ENCODE measurements at places on chromosomes 2 and 18.

DNA sequence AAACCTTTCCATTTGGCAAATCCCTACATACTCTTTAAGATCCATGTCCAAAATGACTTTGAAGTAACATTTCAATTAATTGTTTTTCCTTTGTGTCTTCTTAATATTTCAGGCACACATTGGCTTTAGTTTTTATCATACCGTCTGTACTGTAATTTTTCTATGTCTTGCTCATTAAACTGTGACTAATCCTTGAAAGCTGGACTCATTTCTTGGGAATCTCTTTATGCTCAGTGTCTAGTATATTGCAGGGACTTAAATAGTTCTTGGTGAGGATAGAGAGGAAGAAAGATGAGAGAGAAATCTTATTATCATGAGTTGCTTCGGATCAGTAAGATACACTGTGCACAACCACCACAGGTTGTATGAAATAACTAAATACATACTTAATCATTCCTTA lies 448.3 kb upstream of the ST6GAL2 start:
- DNase-seq: no peak

DNA sequence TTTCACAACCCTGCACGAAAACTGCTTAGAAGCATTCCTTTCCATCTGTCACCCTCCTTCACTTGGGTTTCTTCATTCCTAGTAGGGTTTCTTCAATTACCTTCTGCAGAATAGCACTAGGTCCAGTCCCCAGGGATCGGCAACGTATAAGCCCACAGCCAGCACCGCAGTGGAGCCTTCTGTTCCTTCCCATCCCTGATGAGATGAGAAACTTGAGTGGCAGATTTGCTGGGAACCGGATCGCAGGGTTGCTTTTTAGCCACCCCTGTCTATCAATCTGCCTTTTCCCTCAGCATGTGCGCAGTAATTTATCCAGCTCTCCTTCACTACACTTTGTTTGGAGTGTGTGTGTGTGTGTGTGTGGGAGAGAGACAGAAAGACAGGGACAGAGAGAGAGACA lies 94.2 kb downstream of the CD8B2 start:
- DNase-seq: no peak

DNA sequence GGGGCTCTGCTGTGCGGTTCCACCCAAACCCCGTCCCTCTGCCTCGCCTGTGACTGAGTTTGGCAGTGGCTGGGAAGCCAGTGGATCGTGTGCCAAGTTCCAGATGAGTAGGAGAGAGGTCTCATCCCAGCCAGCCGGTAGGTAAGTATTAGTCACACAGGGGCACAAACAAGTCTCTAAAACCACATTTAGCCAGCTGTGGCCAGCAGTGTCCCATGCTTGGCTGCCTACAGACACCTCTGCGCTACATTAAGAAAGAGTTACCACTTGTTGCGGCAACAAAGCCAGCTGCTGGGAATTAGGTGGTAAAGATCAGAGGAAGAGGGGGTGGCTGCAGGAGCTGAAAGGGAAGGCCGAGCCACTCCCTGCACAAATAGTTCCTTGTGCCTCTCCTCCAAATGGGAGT lies 81.2 kb downstream of the GATA6 start:
- DNase-seq: no peak

GRCh38 chr2:71511776-71512175 lies 58.4 kb downstream of the DYSF start:
- no peak for DNase-seq

DNA sequence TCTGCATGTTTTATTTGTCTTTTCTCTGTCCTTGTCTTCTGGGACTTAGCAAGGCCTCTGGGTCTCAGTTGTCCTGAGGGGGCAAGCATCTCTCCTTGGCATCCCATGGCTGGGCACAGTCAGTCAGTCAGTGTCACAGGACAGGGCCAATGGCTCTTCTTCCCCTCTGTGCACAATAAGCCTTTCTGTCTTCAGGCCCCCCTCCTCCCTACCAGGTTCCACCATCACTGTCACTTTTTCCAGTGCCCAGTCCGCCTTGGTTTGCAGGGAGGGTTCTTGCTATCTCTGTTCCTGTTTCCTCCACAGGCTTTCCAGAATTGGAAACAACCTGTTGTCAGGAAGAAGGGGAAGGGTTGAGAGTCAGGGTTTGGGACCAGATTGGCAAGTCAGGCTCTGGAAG lies 1.7 kb upstream of the VAMP5 start:
- DNase-seq: no peak

DNA sequence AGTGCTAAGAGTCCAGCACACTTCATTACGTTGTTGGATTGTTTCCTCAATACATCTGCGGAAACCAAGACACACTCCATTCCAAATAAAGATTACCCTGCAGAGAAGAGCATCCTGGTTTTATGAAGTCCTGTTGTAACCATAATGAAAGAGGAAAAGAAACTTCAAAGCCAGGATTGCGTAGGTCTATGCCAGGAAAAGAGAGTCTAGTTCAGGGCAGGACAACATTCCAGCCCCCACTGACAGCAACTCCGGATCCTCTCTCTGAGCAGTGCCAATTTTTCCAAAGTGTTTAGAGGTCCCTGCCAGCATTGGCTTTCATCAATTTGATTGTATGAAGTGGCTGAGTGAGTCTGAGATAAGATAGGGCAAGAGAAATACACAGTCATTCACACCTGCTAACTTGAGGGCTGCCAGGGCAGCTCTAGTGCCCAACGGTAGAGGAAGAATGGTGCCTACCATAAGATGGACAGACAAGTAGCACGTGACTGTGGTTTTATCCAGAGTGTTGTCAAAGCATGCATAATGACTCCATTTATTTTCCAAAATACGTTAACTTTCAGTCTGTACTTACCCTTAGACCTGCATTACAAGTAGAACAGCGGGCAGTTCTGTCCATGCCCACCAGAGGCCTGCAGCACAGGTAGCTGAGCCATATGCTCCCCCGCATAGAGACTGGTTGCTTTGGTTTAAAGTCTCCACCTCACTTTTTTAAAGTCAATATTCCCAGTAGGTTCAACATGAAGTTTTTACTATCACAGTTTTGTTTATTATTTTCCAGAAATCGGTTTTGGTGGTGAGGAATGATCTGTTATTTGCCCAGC lies 23.7 kb downstream of the PIEZO2 start:
- no peak for DNase-seq

DNA sequence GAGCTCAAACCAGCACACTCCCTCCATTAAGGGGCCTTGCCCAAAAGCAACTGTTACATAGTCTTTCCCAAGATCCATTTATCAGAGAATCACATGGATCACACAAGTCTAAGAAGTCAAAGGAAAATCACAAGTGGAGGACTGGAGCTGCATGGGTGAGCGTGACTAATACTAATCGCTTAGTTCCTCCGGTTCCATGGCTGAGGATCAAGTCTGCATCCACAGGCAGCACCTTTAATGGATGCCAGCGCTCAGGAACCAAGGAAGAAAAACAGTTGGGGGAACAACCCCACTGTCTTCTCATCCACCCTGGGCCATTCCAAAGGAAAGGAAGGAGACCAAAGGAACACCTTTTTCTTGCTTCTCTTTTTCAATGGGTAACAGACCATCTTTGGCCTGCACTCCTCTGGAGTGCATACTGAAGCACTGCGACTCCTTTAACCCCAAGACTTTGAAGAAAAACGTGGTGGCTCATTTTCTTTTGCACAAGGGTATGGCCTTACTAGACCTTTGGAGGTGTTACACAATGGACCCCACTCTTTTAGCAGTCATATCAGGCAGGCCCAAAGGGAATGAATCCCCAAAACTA lies 9.2 kb upstream of the WDR33 start:
- no peak for DNase-seq

GRCh38 chr2:37829616-37830395 lies 95.3 kb upstream of the RMDN2 start:
- DNase-seq: no peak

GRCh38 chr18:44898498-44898897 lies 217.8 kb downstream of the SETBP1 start:
- no peak for DNase-seq

DNA sequence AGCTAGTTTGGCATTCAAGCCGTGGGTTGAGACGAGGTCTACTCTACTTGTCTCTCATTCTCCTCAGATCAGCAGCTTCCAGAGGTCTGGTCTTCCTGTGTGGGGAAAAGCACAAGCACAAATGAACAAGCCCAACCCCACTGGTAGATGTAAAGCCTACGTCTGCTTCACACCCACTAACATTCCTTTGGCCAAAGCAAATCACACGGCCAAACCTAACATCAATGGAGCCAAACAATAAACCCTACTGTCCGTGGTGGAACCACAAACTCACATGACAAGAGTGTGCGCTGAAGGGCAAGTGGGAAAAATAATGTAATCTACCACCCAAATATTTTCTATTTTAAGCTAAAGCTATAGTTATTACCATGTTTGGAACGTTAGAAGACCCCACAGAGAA lies 179.3 kb upstream of the MGAT5 start:
- no peak for DNase-seq

GRCh38 chr18:58562146-58562998 lies 66.5 kb downstream of the ALPK2 start:
- DNase-seq: no peak

- DNase-seq: no peak
These were observed 532.0 kb upstream of the POU3F3 start for GRCh38 chr2:104321796-104322349.

DNA sequence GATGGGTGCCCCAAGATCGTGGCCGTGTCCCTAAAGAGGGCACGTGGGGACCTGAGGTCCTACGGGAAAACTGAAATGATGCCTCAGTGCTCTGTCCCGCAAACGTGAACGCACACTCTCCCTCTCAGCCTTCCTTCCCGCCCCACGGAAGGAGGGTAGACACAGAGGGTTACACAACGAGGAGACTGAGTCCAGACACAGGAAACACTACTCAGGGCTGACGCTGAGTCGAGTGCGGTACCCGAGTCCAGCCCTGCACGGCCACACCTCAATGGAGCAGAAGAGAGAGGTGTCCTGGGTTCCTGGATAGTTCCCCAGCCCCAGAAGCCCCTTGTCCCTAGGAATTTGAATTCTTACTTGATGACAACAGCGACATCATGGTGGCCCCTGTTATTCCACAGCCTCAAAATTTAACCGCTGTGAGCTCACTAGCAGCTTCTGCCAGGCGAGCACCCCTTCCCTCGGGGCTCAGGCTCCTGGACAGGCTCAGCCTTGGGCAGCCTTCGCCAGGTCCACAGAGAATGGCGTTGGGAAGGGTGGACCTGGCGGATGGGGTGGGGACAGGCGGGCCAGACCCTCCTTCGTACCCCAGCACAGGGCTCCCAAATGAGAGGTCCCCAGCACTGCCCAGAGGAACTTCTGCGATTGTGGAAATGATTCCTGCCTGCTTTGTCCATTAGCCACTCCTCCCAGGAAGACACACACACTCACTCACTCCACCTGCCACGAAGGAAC lies 980 bp upstream of the RNPEPL1 start:
- no peak for DNase-seq

DNA sequence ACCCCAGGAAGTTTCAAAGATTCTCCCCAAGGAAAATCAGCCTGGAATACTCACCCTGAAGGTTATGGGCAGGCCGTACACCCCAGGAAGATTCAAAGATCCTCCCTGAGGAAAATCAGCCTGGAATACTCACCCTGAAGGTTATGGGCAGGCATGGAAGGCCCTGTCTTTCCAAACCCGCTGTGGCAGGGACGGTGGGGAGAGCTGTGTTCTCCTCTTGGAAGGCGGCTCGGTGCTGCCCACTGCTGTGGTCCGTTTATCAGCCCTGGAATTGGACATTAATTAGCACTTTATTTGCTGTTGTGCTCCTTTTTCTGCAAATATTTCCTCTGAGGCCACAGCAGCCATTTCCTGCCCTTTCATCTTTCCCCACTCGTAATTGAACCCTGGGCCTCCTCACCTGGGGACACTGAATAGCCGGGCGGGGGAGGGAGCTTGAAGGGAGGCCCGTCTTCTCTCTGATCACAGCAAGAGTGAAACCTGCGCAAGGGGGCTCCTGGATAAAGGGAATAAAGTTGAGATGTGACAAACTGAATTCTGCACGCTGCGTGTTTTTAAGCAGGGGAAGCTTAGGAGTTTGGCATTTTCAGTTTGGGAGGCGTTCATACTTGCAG lies 308.7 kb upstream of the SALL3 start:
- DNase-seq: no peak

- DNase-seq: no peak
These were observed 198.9 kb downstream of the CDCA7 start for GRCh38 chr2:173553593-173553992.

DNA sequence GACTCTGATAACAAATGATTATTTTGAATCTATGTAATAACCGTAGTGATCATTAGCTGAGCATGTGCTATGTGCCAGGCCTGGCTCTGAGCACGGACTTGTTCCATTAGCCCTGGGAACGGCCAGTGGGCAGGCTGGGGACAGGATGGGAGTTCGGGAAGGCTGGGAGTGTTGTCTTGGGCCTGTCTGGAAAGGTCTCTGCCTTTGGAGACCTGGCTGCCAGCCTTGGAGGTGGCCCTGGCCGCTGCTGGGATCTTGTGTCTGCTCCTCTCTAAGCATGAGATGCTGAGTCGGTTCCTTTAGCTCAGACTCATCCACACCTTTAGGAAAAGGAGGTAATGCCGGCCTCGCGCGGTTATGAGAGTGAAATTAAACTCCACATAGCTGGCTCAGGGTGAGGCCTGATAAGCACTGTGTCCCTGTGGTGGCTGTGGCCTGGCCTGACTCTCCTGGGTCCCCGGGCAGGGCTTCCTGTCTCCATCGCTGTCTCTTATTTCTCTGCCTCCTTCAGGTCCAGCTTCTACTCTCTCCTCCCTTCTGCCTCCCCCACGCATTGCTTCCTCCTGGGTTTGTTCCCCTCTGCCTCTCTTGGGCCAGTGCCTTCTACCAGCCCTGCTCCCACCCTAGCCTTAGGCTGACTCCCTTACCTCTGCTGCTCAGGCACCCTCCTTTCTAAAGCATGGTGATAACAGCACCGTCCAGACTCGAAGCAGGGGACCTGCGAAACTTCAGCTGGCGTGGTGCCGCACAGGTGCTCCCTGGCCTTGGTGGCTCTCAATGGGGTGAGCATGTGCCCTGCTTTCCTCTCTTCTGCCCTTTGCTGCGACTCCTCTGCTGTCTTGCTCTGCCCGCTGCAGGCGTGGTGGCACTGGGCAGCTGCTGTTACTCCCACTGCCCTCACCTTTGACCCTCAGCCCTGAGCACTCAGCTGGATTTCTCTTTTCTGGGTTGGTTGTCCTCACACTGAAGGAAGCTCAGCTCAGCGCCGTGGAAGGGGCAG lies 41.8 kb downstream of the NCK2 start:
- no peak for DNase-seq

DNA sequence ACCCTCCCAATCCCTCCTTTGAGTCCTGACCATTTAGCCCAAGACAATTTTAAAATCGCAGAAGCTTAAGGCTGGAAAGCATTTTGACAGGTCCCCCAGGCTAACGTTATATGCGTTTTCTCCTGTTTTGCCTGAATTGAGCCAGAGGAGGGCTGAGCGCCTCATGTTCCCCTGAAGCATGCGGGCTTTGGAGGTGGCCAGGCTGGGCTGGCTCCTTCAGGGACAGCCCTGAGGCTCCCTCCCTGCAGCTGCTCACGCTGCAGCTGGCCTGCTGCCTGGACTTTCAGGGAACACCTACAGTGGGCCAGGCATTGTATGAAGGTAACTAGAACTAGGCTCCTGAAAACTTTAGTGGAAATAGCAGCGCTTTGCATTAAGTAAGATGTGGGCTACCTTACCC lies 179.2 kb downstream of the ACKR3 start:
- no peak for DNase-seq

DNA sequence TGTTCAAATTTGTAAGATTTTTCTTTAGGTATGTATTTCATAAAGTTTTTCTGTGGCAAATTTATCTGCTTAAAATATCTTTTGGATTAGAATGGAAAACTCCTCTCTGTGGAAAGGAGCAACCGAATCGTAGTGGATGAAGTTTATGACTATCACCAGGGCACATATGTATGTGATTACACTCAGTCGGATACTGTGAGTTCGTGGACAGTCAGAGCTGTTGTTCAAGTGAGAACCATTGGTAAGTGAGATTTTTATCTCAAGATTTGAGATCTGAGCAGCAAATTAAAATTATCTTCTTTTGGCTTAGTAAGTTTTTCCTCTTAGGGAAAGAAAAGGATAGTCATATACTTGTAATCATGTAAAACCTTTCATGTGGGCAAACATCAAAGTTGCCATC lies 14.2 kb downstream of the IL18RAP start:
- DNase-seq: no peak

All from NCI-H1092 (cell line).